ENCODE measurements at places on chromosomes 13 and 19. TPM values are rescaled to one million over a fixed set of nuclear protein-coding genes. Genes with fewer than 3 reads are reported as not detected.

Gene PDX1
- not detected for total RNA-seq

Gene PPP2R1A
- total RNA-seq: 208 TPM

Gene PSG1
- total RNA-seq: not detected

Gene ZNF83
- total RNA-seq: 47.2 TPM

Gene VRK3
- 47.3 TPM for total RNA-seq

Gene PRTN3
- total RNA-seq: not detected

Gene ZNF91
- 64.3 TPM for total RNA-seq

Gene HIPK4
- not detected for total RNA-seq

Gene KIR2DL1
- not detected for total RNA-seq

Gene PSG6
- total RNA-seq: not detected

Data from OCI-LY7 (cell line).